ENCODE measurements at places on chromosomes 2 and 18.

- DNase-seq = no peak
Measured at GRCh38 chr2:212892193-212892592, 259.2 kb downstream of the IKZF2 start.

DNA sequence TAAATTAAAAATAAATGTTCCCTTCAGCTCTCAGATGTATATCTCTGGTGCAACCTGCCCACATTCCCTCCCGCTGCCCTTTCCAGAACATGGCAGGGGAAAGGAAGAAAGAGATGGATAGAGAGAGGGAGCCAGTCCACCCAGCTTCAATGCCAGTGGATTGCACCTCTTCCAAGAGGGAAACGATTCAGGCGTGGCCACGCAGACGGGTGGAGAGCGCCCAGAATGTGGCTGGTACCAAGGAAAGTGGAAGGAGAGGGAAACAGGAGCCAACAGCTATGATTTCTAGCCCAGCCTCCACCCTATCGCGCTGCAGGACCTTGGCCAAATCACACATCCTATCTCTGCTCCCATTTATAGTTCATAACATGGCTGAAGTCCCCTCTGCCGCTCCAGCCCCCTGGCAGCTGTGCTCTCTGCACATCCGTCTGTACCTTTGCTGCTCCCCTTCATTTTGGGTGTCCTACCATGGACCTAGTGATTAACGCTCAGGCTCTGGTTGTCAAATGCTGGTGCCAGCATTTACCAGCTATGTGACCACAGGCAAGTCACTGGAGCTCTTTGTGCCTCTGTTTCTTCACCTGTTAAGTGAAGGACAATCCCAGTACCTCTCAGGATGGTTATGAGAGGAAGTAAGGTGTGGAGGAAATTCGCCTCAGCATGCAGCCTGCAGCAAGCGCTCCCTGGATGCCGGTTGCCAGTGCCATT lies 66.5 kb downstream of the SFXN5 start:
- DNase-seq = no peak

- no peak for DNase-seq
Measured at GRCh38 chr2:109611467-109612095, 2.2 kb downstream of the SEPTIN10 start.

DNA sequence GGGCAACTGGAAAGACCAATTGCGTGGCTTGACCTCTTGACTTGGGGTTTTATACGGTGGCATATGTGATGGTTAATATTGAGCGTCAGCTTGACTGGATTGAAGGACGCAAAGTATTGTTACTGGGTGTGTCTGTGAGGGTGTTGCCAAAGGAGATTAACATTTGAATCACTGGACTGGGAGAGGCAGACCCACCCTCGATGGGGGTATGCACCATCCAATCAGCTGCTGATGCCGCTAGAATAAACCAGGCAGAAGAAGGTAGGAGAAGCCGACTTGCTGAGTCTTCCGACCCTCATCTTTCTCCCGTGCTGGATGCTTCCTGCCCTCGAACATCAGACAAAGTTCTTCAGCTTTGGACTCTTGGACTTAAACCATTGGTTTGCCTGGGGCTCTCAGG lies 34.2 kb upstream of the YPEL5 start:
- DNase-seq = no peak

GRCh38 chr18:79587226-79587741 lies 92.3 kb upstream of the CTDP1 start:
- DNase-seq = no peak

- peak; percentile 32 for DNase-seq
Measured at GRCh38 chr18:57802213-57803102, 657 bp downstream of the ATP8B1 start.

- DNase-seq = no peak
Measured at GRCh38 chr2:101828257-101828656, 130.8 kb downstream of the MAP4K4 start.

- no peak for DNase-seq
Measured at GRCh38 chr2:238352361-238352760, 32.0 kb downstream of the TRAF3IP1 start.

GRCh38 chr2:167491788-167492187 lies 603.5 kb downstream of the XIRP2 start:
- DNase-seq = no peak

GRCh38 chr18:13582178-13582670 lies 144.1 kb downstream of the FAM210A start:
- DNase-seq = no peak

DNA sequence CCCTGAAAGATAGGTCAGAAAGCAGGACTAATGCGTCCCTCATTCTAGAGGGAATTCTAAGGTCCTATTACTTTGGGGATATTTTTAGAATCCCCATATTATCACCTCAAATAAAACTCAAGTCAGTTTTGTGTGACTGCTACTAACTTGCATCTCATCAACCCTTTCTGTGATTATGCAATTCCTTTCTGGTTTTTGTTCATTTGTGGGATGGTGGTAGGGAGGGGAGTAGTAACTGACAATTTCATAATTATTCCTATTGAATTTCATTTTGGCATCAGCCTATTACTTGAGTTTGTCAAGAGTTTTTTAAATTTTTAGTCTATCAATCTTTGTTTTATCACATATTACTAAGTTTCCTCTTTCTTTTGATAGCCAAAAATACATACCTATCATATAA lies 28.4 kb upstream of the TANK start:
- DNase-seq = no peak

GRCh38 chr2:8966123-8966908 lies 37.2 kb downstream of the MBOAT2 start:
- DNase-seq = no peak

DNA sequence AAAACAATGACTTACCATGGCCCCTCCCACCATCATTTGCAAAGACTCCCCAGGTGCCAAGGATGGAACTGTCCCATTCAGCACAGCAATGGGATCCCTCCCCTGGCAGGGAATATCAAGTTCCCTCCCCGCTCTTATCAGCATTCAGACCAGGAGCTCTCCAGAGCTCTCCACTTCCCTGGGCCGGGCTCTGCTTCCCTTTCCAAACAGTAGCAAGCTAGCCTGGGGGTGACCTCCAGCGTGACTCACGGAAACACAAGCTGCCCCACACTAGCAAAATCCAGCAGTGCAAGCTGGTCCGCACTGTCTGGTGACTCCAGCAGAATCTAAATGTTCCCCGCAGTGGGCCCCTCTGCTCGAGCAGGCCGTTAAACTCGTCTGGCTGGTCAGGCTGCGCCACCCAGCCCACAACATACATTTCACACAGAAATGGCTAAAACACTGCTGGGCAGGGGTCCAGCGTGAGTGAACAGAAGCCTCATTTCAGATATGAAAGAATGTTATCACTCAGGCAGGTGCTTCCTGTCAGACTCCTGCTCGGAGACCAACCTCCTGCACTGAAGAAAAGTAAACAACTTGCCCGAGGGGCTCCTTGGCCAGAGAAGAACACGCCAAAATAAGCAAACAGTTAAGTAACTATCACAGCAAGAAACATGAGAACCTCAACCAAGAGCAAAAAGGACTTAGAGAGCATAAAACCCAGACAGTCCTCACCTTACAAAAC lies 33.9 kb downstream of the STAT1 start:
- DNase-seq = no peak

- DNase-seq = no peak
Measured at GRCh38 chr2:10647886-10648605, 41.7 kb downstream of the NOL10 start.

- DNase-seq = no peak
Measured at GRCh38 chr2:72098935-72099334, 48.7 kb downstream of the CYP26B1 start.

- DNase-seq = peak; percentile 62
Measured at GRCh38 chr2:240595381-240596079, 9.0 kb downstream of the CAPN10 start.

DNA sequence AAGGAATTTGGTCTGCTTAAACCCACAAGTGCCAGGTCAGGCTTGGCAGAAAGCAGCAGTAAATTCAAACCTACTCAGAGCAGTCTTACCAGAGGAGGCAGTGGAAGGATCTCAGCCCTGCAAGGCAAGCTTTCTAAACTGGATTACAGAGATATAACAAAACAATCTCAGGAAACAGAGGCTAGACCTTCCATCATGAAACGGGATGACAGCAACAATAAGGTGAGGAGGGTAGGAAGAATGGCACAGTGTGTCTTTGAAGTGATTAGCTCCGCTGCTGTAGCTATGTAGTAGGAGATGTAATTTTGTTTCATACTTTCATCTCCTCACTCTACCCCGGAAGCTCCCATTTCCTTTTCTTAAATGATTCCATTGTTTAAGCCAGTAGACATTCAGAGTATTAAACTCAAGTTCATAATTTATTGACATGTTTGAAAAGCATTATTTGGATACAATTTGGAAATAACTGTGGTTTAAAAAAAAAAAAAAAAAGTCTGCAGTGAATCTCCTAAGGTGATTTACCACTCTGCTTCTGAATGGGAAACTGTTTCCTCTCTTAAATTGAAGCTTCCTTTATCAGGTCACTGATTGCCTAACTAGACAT lies 29.4 kb upstream of the DYSF start:
- DNase-seq = no peak

DNA sequence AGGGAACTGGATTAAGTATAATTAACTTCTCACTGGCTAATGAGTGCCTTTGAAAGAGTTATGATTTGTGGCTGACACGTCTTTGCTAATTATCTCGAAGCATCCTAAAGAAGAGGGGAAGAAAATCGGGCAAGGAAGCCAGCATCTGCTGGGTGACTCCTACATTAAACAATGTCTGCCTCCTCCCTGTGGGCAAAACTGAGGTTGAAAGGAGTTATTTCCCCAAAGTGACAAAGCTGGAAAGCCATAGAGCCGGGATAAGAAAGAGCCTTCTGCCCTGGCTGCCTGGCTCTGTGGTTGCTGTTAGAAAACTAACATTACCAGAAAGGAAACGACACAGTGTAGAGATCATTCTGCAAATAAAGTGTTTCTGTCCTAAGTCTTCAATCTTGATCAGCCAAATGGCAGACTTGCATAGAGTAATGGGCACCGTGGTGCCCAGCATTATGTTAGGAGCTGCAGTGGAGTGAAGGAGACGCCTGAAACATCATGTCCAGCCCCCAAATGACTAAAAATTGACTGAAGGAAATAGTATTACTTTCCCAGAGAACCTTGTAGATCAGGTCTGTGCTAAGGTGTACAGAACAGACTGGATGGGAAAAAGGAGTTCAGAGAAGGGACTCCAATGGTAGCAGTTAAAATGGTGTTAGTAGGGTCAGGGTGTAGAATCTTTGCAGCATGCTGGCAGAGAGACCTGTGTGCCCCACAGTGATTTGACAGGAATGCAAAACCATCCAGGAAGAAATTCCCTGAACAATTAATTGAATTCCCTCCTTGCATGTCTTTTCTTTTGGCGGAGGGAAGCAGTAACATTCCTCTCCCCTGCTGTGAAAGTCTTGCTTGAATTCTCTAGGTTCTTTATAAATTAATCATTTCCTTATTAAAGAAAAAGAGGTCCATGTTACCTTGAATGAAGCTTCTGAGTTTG lies 44.4 kb downstream of the ALPK2 start:
- no peak for DNase-seq

Measured in stimulated activated CD8-positive, alpha-beta memory T cell treated with anti-CD3 and anti-CD28 coated beads, Interleukin-4, amount 100 ng/mL, for 48 hours (primary cell).